GM23248 (cell line): ENCODE measurements at places on chromosomes 3 and 15. TPM values are rescaled to one million over a fixed set of nuclear protein-coding genes. Genes with fewer than 3 reads are reported as not detected.

The NT5DC2 gene
- 111 and 134 TPM in 2 replicates for total RNA-seq

- DNase-seq, result no peak
Observed at GRCh38 chr3:105353485-105354161, 13.1 kb upstream of the ALCAM start.

DNA sequence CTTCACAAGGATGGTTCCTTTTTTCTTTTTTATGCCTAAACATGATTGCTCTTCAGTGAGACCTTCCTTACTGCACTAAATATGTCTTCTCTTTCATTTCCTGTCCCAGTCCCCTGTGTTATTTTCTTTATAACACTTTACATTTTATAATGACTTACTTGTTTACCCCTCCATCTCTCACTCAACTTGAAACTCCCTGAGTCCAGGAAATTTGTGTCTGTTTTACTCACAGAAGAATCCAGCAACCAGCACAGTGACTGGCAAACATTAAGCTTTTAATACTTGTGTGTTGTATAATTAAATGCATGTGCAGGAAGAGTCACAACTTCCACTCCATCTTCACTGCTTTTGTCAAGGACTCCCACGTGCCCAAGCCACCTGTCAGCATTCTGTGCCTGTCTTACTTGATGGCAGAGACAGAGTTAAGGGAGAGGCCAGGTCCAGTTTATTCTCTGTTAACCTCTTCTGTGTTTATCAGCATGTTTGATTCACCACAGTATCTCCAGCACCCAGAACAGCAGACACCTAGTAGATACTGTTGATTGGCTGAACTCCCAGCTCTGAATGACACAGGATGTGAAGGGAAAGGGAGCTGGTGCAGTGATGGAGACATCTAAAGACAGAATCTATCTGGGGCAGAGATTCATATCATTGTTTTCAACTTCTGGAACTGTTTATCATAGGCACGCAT, 42.8 kb downstream of the SSR3 start:
- no peak for DNase-seq

The C2CD4A gene
- total RNA-seq, result not detected in 2 replicates

The WDR93 gene
- not detected in 2 replicates for total RNA-seq

- no peak for DNase-seq
Observed at GRCh38 chr3:56704706-56705105, 21.6 kb upstream of the TASOR start.

- peak; percentile 51 for DNase-seq
Observed at GRCh38 chr3:159239059-159239458, 437.2 kb downstream of the MFSD1 start.

The CPNE9 gene
- not detected in 2 replicates for total RNA-seq

The MCTP2 gene
- total RNA-seq, result 0.97 and 1.8 TPM in 2 replicates

GRCh38 chr15:60605879-60606307, 127.0 kb upstream of the ICE2 start:
- peak; percentile 86 for DNase-seq

DNA sequence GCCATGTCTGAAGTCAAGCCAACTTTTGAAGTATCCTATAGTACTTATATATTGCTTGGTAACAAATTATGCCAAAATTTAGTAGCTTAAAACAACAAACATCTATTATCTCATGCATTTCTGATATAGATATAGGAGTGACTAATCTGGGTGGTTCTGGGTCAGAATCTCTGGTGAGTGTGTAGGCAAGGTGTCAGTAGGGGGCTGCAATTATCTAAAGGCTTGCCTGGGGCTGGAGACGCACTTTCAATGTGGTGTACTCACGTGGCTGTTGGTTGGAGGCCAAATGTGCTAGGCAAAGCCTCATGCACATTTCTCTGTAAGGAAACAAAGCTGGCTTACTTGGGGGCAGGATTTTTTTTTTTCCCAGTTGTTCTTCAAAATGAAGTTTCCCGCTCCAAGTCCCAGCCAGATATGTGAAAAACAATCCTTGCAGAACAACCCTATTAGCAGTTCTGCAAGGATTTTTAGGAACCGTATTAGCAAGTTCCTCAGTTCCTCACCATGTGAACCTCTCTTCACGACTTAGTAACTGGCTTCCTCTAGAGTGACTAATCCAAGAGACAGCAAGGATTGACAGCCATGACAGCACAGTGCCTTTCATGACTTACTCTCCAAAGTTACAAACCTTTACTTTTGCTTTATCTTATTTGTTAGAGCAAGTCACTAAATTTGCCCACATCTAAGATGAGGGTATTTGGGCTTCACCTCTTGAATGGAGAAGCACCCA, 25.8 kb downstream of the GREM1 start:
- DNase-seq, result peak; percentile 61

The CKMT1A gene
- total RNA-seq, result not detected in 2 replicates

The UBE2E1 gene
- 49.3 and 65.3 TPM in 2 replicates for total RNA-seq

The PODXL2 gene
- 0.89 and 2.5 TPM in 2 replicates for total RNA-seq

GRCh38 chr3:100311011-100311410, 23.5 kb upstream of the NIT2 start:
- DNase-seq, result peak; percentile 15

- DNase-seq, result no peak
Observed at GRCh38 chr15:42201801-42202200, 6.3 kb downstream of the VPS39 start.

GRCh38 chr15:63805993-63806980, 27.5 kb downstream of the HERC1 start:
- no peak for DNase-seq

The TUSC7 gene
- not detected in 2 replicates for total RNA-seq

The WHAMM gene
- 2.3 and 3.0 TPM in 2 replicates for total RNA-seq

DNA sequence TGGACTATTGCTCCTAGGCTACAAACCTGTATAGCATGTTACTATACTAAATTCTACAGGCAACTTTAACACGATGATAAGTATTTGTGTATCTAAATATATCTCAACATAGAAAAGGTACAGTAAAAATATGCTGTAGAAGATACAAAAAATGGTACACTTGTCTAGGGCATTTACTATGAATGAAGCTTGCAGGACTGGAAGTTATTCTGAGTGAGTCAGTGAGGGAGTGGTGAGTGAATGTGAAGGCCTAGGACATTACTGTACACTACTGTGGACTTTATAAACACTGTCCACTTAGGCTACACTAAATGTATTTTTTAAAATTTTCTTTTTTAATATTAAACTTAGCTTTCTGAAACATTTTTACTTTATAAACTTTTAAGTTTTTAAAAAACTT, 140.5 kb upstream of the SGO1 start:
- DNase-seq, result peak; percentile 55

DNA sequence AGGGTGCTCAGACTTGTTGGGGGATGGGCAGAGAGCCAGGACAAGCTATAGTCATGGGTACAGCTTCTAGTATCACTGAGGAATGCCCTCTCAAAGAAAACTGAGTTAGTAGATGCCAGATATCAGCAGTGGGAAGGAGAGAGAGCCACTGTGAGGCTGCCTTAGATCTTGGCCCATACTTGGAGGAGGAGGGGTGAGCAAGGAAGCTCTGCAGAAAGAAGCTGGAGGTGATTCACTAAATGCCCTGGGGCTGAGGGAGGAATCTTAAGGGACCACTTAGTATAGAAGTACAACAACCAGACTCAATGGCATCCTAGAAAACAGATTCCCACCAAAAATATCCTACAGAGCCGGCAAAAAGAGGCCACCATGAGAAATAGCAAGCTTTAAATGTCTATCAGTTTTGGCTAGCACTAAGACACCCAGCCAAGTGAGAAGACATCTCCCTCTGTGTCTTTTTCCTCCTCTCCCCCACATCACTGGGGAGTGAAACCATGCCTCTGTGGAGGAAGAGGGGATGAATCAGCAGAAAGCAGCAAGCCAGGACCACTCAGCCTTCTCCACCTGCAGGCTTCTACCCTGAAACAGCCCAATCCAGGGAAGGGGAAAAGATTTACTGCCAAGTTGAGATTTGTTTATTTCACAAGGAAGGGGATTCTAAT, 282.5 kb upstream of the STT3B start:
- DNase-seq, result peak; percentile 78

DNA sequence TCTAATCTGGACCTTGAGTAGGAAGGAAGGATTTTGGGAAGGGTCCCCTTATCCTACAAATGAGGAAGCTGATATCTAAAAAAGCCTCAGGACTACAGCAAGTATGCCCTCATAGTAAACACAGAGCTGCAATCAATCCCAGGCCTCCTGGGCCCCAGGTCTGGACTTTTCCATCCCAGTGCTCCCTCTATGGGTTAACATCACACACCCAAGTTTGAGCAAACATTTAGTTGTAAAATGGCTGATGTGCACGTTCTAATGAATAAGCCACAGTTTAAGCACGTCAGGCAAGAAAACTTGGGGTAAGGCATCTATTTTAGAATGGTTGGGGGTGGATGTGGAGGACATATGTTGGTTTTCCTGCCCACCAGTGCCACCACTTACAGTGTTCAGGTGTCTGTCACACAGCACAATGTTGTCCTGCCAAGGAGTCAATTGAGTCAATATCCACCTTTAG, 44.3 kb upstream of the UBE2E1 start:
- peak; percentile 36 for DNase-seq

DNA sequence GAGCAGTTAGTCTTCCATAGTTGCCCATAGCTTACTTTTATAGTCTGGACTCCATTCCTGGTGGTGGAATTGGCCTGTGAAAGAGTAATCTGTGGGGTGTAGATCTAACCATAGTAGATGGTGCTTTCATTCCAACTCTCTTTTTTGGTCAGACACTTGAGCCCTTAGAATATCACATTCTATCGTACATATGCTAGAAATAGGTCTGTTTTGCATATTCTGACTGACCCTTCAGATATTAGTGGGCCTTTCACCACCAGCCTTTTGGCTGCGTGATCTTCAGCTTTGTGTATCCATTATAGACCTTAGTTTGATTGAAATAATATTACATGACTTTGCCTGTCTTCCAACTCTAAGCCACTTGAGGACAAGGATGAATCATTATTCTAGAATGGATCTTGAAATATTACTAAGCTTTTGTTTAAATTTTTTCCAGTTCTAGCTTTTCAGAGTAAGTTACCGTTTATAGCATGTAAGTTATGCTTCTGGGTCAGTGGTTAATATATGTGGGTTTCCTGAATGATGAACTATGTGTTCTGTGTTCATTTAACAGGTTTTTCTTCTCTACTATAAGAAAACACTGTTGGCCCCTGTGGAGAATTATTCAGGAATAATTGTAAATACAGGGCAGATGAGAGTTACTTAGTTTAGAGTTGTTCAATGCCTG, 8.7 kb downstream of the RAB7A start:
- DNase-seq, result no peak

DNA sequence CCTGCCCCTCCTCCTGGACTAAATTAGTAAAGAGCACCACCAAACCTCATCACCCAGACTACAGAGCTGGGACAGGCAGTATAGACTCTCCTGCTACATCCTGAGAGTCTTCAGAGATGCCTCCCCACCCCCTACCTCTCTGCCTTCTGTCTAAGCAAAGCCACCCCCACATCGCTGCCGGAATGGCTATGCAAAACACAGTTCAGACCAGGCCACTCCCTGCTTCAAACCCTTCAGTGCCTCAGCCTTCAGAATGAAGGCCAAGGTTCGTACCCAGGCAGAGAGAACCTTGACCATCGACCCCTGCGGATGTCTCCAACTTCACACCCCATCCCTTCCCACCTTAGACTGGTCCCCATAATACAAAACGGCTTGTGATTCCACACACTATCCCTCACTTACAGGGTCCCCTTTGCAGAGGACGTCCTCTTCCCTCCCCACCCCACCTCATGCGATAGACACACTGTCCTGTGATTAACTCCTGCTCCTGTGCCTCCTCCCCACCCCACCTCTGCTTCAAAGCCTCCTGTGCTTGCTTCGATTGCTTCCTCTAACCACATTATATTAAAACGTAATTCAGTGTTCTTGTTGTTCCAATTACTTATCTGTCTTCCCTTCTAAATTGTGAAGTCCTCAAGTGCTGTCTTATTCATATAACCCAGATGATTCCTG, 175.3 kb downstream of the UACA start:
- no peak for DNase-seq

GRCh38 chr3:7700539-7700938, 801.1 kb upstream of the LMCD1 start:
- no peak for DNase-seq

The LIPH gene
- not detected in 2 replicates for total RNA-seq

The GPR156 gene
- total RNA-seq, result not detected in 2 replicates

The PRKAR2A gene
- total RNA-seq, result 26.8 and 29.3 TPM in 2 replicates
